ENCODE measurements at places on chromosomes 16 and 17.

- DNase-seq = no peak
Measured at GRCh38 chr17:50641357-50641756, 6.7 kb downstream of the ABCC3 start.

DNA sequence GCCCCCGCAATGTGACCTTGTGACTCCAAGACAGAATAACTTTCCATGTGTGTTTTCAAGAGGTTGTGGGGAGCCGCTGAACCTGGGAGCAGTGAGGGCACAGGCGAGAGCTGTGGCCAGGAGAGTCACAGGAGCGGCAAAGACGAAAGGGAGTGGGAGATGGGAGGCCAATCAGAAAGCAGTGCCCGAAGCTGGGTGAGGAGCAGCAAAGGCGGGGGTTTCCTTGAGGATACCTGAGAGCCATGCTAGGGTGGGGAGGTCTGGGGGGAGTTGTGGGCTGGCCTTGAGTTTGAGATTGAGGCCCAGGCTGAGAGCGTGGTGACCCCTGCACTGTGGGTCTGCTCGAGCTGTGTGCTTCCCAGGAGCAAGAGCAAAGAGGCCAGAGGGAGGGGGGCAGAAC, 23.2 kb upstream of the NPTX1 start:
- DNase-seq = no peak

GRCh38 chr17:19513897-19514488, 19.7 kb upstream of the SLC47A1 start:
- DNase-seq = peak; percentile 61

GRCh38 chr17:65627108-65627507, 65.7 kb upstream of the AXIN2 start:
- DNase-seq = no peak

DNA sequence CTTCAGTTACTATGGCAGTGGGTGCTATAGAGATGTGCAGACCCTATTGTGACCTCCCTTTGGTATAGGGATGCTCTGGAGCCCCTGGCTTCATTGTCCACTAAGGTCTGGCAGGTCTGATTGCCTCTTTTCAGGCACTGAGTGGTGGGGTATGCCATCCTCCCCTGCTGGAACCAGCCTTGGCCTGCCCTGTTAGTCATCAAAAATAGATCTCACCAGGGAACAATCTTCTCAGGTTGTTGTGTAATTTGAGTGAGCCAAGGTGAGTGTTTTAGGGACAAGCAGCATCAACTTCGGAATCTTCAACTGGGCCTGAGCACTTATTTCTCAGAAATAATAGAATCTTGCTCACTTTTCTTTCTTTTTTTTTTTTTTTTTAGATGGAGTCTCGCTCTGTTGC, 19.6 kb downstream of the HMOX2 start:
- no peak for DNase-seq

Data from erythroblast (primary cell).